ENCODE measurements at places on chromosomes 2 and 18.

DNA sequence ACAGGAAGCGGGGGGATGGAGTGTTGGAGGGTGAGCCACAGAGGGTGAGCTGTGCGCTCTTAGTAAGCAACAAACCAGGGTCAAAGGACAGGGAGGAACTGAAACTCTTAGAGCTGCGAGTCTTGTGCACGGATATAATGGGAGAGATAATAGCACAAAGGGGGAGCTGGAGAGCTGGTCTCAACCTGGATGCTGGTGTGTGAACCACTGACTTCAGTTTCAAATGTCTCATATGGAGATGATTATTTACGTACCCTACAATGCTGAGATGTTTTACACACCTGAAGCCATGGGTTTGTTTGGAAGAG, 35.9 kb downstream of the PTGR3 start:
- DNase-seq: no peak

- no peak for DNase-seq
These were observed 580.9 kb downstream of the PLCL1 start for GRCh38 chr2:198385326-198385725.

DNA sequence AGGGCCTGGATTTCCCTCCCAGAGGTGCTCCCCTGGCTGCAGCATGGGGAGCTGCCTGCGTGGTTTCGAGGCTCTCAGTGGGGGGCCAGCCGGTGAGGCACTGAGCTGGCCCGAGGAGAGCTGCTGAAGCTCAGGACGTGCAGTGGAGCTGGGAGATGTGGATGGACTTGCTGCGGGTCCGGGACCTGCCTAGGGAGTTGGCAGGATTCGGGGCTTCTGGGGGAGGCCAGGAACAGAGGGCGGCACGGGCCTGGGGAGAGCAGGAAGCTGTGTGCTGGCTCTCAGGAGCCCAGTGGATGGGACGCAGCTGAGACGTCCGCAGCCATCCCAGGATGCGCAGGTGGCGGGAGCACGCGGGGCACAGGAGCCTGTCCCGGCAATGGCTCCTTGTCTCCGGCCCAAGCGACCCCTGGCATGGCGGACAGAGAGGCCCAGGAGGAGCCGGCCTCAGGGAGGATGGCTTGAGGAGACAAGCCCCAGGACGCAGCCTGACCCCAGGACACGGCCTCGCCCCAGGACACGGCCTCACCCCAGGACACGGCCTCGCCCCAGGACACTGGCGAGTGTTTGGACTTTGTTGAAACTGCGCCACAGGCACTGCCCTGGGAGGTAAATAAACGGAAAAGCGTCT, 116.1 kb downstream of the NFATC1 start:
- DNase-seq: no peak

GRCh38 chr2:24121066-24121465, 2.1 kb downstream of the PFN4 start:
- no peak for DNase-seq
